ENCODE measurements at places on chromosomes 12 and 14.

DNA sequence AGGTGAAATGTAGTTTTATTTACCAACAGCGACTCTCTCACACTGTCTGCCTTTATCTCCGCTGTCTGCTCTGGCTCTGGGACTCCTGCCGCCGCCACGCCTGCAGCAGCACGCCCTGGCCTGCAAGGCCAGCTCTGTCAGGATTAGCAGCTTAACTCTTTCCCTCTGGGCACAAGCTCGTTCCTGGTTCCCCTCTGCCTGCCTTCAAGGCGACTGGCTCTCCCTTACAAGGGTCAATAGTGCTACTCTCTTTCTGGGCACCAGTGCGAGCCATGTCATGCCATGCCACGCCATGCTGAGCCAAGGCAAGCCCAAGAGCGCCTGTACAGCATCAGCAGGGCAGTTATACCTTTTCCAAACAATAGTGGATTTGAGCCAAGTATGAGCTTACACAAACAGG, 3.6 kb upstream of the CLEC2B start:
- no peak for DNase-seq

DNA sequence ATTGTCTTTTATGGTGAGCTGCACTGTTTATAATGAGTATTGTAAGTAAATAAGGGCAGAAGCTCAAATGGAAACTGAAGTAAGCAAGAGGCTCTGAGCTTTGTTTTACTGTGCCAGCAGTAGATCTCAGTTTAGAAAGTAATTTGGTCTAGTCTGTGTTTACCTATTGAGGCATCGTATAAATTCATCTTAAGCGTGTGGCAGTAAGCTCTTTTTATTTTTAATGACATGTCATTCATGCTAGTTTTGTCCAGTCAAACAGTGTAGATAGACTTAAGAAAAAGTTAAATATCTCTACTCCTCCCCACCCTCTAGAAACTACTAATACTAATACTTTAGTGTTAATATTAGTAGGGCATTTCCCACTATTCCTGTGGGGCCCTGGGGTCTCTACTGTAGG, 2.0 kb downstream of the ANO6 start:
- DNase-seq = no peak

DNA sequence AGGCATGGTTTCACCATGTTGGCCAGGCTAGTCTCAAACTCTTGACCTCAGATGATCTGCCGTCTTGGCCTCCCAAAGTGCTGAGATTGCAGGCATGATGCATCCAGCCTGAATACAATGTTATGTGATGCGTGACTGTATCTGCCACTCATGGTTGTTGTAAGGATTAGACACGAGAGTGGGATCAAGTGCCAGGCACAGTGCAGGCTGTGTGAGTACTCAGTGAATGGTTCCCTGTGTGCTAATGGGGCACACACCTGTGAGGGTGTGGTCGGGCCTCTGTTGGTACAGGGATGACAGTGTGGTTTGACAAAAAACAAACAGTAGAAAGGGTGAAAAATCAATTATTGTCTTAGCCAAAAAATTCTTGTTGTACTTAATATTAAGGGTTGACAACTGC, 61.8 kb downstream of the TECPR2 start:
- DNase-seq = no peak

DNA sequence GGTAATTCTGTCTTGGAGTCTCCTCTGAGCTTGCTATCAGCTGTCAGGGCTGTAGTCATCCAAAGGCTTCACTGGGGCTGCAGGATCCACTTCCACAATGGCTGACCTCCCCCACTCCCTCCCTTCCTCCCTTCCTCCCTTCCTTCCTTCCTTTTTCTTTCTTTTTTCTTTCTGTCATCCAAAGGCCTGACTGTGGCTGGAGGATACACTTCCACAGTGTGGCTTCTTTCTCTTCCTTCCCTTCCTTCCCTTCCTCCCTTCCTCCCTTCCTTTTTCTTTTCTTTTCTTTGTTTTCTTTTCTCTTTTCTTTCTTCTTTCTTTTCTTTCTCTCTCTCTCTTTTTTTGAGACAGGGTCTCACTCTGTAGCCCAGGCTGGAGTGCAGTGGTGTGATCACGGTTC, 30.6 kb downstream of the ARF6 start:
- no peak for DNase-seq

DNA sequence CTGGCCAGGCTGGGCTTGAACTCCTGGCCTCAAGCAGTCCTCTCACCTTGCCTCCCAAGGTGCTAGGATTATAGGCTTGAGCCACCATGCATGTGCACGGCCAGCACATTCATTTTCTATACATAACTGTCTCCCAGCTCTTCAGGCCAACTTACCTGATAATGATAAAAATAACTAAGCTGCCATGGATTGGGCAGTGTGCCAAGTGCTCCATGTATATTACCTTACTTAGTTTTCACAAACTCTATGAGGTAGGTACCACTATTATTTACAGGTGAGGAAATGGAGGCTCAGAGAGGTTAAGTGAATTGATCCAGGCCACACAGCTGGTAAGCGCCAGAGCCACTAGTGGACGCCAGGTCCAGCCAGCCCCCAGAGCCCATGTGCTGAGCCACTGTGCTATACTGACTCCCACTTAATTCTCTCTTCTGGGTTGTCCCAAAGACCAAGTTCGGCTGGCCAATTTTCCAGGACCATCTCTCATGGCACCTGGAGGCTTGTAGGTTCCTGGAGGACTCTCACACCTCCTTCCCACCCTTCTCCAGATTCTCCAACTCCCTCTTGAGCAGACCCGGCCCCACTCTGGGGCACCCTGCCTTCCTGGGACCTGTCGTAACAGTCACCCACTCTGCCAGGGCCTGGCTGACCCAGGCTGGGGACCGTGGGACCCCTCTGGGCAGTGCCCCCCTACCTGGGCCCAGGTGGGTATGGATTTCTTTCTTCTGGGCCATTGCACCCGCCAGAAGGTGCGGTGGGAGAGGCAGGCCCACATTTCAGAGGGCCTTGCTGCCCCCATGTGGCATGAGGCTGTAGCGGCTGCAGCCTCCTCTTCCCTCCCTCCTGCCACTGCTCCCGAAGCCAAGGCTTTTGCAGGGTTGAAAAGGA, 30.2 kb upstream of the CIPC start:
- DNase-seq = no peak

GRCh38 chr12:47067771-47068431, 11.5 kb upstream of the PCED1B start:
- no peak for DNase-seq

- DNase-seq = no peak
Measured at GRCh38 chr12:93860668-93861373, 183.6 kb downstream of the CRADD start.

DNA sequence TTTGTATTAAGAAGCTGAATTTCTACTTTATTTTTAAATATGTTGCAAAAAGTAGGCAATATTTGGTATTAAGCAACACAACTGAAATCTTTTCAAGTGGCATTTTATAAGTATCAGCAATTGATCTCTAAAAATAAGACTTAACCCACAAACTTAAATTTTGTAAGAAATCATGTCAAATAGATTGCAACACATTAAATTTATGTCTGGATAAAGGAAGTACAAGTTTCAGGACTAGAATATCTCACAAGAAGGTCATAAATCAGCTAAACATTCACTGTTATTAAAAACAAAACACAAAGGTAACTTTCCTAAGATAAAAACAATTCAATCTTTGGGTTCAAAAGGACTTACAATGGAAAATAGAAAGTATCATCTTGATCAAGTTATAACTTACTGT, 32.8 kb downstream of the CPNE8 start:
- no peak for DNase-seq

DNA sequence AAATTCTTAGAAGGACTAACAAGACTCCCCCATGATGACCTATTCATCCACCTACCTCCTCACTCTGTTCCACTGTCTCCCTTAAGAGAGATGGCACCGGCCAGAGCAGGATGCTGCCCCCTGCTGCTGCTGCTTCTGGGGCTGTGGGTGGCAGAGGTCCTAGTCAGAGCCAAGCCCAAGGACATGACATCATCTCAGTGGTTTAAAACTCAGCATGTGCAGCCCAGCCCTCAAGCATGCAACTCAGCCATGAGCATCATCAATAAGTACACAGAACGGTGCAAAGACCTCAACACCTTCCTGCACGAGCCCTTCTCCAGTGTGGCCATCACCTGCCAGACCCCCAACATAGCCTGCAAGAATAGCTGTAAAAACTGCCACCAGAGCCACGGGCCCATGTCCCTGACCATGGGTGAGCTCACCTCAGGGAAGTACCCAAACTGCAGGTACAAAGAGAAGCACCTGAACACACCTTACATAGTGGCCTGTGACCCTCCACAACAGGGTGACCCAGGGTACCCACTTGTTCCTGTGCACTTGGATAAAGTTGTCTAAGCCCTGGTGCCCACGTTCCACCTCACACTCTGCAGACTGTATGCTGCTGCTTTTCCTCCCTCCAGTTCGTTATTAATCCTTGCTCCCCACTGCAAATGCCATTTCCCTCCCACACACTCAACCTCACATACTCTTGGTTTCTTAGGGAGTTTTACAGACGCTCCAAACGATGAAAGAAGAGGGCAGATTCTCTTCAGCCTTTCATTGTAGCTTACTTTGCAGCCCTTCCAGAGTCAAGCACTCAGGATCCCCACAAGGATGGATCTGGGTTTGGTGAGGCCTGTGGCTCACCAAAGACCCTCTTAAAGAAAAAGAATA, at the start of gene RNASE8:
Gene RNASE8 (plus strand): TSS at position 20 of the 873 bp plus-strand sequence. CDS start 71 bp downstream, at position 91.
- DNase-seq = no peak

DNA sequence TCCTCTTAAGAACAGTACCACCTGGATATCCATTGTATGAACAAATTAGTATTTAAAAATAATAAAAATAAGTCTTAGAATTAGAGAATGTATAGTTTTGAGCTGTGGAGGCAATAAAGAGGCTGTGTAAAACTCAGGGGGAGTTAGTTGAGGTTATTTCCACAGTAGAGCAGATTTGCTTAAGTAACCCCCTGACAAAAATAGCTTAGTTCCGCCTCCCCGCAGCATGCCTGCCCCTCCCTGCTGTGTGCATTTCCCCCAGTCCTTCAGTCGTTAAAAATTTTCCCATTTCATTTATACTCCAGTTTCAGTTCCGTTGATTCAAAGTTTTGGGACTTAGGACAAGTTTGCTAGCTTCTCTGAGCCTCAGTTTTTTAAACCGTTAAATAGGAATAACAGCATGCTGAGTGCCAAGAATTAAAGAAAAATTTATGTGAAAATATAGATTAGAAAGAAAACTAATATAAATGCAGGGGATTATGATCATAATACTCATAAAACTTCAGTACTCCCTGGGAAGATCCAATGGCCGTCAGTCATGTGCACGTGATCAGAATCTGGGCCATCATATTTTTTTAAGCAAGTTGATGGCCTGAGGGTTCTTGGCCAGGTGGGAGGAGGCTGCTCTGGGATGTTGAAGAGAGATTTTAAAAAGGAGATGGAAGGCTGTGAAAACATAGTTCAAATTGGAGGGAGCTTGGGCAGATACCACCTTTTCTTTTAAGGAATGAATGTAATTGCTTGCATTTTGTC, 14.5 kb upstream of the SLC38A2 start:
- no peak for DNase-seq

DNA sequence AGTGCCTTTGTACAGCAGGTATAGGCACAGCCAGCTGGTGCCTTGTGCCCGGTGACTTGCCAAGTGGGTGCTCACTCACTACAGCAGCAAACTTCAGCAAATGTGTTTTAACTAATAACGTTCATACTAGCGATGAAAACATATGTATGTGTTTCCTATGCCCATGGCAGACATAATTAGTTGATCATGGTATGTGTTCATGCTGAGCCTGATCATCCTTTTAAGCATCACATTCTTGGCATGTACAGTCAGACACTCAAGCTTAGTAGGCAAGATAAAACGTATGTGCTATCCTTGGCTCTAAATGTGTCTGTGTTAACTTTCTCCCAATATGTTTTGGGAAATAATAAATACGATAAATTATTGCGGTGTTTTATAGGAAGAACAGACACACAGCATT, 55.6 kb downstream of the RASSF8 start:
- no peak for DNase-seq

DNA sequence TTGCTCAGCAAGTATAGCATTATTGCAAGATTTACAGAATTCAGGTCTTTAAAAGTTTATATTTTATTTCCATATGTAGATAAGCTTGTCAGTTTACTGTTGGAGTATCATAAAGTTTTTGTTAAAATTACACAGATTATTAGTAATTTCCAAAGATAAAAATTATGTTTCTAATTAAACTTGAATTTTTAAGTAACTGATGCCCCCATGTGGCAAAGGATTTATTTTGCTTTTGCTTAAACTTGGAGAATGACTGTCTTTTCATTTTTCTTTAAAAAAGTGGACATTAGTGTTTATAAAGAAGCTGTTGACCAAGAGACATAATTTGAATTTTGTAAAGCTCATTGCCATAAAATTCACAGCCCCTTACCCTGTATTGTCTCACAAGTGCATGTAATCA, 45.8 kb downstream of the ETNK1 start:
- DNase-seq = no peak

- no peak for DNase-seq
Measured at GRCh38 chr14:68785534-68786490, 7.1 kb downstream of the ZFP36L1 start.

DNA sequence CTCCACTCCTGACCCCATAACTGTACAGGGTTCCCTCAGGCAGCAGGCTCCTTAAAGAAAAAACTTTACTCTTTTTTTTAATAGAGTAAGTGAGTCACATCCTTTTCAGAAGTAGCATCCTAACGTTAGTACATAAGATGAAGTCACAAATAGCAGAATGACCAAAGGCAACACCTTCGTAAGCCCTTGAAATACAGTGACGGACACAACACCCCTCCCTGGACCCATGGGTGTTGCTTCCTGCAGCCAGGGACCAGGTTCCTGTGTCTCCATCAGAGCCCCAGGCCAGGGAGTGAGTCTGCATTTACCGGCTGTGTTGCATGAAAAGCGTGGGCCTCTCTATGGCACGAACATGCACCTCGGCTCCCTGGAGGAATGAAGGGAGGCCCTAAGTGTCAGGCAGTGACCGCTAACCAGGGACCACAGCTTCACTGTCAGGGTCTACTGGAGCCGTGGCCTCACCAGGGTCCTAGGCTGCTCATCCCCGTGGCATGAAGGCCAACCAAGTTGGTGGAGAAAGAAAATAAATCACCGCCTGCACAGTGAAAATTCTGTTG, 340.0 kb upstream of the SFSWAP start:
- DNase-seq = no peak

GRCh38 chr14:101584055-101584859, 23.0 kb downstream of the DIO3 start:
- no peak for DNase-seq

DNA sequence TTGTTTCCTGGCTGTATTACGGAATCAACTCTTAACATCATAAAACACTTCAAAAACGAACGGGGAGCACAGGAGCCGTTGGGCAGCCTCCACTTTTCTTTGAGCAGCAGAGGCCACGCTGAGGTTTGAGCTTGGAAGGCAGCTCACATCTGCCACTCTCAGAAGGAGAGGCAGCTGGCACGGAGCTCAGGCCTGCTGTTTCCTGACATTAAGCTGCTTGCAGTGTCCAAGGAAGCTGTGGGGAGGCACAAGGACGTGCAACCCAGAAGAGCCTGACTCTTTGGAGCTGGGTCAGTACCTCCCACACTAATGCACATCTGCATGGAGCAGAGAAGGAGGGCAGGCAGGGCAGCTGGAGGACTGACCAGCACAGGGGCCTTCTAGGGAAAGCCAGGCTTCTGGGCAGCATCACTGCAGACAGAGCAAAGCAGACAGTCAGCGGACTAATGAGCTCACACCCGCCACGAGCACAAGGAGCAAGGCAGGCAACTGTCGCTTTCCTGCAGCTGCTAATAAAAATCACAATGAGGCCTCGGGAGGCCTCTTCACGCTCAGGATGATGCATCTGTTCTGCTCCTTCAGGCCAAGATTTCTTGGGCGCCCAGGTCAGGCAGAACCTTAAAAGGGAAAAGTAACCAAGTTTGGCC, 211.1 kb downstream of the GLT1D1 start:
- no peak for DNase-seq

GRCh38 chr14:104562606-104563005, 17.0 kb upstream of the C14orf180 start:
- DNase-seq = no peak

- DNase-seq = no peak
Measured at GRCh38 chr12:91224401-91224800, 41.8 kb upstream of the DCN start.
